ENCODE measurements at places on chromosomes 13 and 19.
A peak's percentile ranks its signal among the peaks of the same experiment; 100 is the strongest.

DNA sequence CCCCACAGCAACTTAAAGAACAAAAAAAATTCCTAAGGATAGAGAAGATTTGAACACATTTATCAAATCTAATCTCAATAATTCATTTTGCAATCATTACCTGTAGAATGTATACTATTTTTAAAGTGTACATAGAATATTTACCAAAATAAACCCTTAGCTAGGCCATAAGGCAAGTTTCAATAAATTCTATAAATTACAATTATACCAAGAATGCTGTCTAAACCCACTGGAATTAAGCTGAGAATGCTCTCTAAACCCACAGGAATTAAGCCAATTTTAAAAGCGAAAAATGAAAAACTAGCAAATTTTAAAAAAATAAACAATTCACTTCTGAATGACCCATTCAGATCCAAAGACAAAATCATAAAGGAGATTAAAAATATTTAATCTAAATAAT, 540.4 kb upstream of the NBEA start:
- no peak for DNase-seq

- DNase-seq = no peak
Measured at GRCh38 chr19:10846500-10847202, 1.6 kb upstream of the C19orf38 start.

DNA sequence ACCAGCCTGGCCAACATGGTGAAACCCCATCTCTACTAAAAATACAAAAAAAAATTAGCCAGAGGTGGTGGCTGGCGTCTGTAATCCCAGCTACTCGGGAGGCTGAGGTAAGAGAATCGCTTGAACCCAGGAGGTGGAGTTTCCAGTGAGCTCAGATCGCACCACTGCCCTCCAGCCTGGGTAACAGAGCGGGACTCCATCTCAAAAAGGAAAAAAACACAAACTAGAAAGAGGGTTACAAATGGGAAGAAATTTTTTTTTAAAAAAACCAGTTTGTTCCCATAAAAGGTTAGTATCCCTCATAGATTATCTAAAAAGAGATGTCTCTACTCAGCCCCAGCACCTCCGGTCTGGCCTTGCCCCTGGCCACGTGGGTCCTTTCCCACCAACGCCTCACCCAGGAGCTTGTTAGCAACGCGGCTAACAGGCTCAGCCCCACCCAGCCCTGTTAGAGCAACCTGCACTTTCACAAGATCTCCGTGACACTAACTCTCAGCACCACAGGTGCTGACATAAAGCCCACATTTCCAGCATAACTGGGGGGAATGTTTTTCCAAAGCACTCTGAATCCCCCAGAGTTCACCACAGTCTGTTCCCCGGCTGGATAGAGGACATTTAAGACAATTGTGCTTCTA, 4.3 kb downstream of the DMKN start:
- DNase-seq = no peak

- no peak for DNase-seq
Measured at GRCh38 chr13:80906860-80907259, 565.9 kb upstream of the SPRY2 start.

DNA sequence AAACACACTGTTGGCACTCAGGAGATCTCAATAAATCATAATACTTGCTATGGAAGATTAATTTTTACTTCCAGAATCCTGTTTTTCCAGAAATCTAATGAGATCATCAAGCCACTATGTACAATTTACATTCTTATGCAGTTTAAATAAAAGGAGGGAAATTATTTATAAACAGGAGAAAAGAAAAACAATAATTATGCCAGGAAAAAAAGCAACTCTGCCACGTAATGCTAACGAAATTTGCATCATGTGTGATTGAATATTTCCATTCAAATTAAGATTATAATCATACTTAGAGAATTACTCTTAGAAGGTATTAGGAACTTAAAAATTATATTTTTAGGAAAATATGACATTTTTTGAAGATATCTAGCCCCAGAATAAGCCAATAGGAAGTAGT, 13.0 kb downstream of the FAM124A start:
- DNase-seq = no peak

DNA sequence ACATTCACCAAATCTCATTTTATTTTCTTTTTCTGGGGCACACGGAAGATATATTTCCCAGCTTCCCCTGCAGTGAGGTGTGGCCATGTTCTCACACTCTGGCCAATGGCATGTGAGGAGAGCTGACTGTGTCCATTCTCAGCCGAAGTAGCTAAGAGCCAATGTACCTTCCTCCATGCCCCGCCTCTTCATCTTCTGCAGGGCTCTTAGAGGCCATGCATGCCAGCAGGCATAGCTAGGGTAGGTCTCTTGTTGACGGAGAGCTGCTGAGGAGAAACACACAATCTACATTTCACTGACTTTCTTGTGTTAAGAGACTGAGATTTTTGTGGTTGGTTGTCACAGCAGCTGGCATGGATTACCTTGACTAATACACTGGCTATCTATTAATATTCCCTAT, 9.8 kb upstream of the MICU2 start:
- no peak for DNase-seq

- DNase-seq = no peak
Measured at GRCh38 chr13:49336655-49337054, 88.9 kb downstream of the CDADC1 start.

GRCh38 chr19:7442423-7442822, 46.4 kb downstream of the PEX11G start:
- DNase-seq = no peak

- peak; percentile 46 for DNase-seq
Measured at GRCh38 chr13:86757236-86757978, 913.8 kb upstream of the SLITRK5 start.

- no peak for DNase-seq
Measured at GRCh38 chr13:109719962-109720646, 66.3 kb downstream of the IRS2 start.

- no peak for DNase-seq
Measured at GRCh38 chr19:41356984-41357739, 3.4 kb upstream of the TGFB1 start.

DNA sequence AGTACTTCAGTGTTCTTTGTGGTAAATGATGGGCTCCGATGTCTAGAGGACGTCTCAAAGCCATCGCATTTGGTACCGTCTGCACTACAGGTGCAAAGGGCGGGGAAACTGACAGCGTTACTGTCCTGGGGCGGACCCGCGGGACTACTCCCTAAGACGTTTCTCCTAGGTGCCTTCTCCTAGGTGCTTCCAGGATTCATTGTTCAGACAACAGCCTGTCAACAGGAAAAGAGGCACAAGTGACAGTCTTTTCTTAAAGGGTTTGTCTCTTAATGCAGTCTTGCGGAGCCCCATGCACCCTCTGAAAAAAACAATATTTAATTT, 1.4 kb downstream of the SERTM1 start:
- no peak for DNase-seq

- DNase-seq = peak; percentile 90
Measured at GRCh38 chr19:48724796-48725753, 5.5 kb upstream of the MAMSTR start.

DNA sequence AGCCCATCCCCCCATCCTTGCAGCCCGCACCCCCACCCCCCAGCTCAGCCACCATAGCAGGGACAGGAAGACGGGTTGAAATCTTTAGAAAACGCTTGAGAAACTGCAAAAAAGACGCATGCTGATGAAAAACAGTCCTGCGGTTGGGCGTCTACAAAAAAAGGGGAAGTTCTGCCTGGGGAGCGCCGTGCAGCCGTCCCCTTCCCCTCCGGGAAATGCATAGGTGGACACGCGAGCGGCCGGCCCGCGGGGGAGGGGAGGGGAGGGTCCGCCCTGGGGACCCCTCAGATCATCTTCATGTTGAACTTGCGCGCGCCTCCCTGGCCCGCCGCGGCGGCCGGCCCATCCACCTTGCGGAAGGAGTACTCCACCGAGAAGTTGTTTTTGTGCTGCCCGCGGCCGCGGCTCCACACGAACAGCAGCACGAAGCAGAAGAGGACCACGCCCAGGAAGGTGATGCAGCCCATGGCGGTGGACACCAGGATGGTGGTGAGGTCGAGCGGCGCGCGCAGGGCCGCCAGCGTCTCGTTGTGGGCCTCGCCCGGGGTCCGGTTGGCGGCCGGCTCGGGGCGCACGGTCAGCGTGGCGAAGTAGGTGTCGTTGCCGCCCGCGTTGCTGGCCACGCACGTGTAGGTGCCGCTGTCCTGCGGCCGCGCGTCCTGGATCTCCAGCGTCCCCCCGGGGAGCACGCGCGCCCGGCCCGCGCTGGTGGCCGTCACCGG, 7.9 kb upstream of the PEAK3 start:
- DNase-seq = no peak

GRCh38 chr19:35899547-35900214, 659 bp downstream of the NFKBID start:
- DNase-seq = peak; percentile 77

DNA sequence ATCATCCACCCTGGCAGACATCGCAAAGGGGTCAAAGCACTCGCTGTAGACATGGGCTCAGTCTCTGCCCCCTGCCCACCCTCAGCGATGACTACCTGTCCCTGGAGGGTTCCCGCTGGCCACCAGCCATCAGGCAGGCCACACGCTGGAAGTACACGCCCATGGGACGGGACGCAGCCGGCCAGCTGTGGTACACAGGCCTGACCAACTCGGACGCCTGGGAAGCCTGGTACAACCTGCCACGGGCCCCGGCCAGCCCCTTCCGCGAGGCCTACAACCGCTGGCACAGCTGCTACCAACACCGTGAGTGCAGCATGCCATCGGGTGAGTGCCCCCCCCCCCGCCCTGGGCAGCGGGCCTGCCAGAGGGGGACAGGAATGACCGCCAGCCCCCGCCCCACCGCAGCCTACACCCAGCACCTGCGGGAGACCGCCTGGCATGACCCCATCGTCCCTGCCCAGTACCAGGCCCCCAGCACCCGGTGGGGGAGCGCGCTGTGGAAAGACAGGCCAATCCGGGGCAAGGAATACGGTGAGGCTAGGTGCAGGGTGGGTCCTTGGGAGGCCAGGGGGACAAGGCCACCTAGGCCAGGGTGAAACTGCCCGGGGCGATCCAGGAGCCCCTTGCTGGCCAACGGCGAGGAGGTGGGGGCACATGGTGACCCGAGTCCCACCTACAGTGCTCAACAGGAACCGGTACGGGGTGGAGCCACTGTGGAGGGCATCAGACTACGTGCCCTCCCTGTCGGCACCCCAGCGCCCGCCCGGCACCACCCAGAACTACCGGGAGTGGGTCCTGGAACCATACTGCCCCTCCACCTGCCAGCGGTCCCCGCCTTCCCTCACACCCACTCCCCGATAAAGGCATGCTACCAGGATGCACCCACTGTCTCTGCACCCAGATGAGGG, 4.4 kb downstream of the TEKTIP1 start:
- no peak for DNase-seq
